Hematopoietic multipotent progenitor cell (in vitro differentiated cells): ENCODE measurements at places on chromosomes 16 and 17. TPM values are rescaled to one million over a fixed set of nuclear protein-coding genes. Genes with fewer than 3 reads are reported as not detected.

- DNase-seq: no peak
Measured at GRCh38 chr16:9820476-9821246, 361.6 kb downstream of the GRIN2A start.

DNA sequence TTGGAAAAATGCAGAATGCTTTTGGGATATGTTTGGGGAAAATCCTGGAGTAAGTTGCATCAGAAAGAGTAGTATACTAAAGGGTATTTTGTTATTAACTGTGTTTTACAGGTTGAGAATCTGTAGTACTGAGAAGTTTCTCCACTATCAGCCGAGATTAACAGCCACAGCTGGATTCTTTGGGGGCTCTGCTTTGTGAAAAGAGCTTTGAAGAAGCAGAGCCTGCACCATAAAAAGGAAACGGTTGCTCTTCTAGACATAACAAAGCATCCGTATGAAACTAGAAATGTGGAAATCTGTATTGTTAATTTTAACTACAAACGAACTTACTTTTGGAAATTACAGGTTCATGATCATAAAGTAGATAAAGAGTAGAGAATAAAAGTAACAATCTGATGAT is 5.3 kb downstream of the NLK start:
- no peak for DNase-seq

DNA sequence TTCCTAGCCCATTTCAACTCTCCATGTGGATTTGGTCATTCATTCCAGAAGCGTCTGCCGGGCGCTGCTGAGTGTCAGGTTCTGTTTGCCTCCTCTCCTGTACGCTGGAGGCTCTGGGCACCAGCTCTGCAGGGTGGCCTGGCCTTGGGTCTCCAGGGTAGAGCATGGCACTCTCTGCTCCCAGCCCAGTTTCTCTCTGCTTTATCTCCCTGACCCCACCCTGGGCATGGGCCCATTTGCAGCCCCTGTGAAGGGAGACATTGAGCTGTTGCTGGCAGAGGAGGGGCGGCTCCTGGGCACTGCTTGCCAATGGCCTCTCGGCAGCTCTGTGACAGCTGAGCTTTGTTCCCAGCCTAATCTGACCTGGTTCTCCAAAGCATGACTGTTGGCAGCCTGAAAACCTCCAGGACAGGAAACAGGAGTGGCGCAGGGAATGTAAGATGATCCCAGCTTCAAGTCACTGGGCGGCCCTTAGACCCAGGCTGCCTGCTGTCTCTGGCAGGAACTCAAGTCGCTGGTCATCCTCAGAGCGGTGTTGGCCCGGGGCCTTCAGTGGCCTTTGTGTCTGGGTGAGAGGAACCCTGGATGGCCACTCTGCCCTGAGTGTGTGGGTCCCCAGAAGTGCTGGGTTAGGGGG is 146.8 kb downstream of the SEC14L1 start:
- no peak for DNase-seq

DNA sequence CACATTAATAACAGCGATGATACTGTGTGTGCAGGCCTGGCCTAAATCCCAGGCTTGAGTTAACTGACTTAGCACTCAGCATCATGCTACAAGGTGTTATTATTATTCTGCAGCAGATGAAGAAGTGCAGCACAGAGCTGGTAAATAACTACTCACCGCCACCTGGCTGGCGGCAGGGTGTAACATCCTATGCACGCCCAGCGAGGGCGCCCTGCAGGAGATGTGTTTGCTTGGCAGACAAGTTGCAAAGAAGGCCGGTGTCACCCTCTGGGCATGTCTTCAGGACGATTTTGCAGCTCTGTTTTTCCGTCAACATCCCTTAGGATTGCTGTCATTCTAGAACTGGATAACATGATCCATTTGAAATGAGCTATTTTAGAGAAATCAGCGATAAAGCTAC is 30.1 kb downstream of the DNAH9 start:
- DNase-seq: no peak

DNA sequence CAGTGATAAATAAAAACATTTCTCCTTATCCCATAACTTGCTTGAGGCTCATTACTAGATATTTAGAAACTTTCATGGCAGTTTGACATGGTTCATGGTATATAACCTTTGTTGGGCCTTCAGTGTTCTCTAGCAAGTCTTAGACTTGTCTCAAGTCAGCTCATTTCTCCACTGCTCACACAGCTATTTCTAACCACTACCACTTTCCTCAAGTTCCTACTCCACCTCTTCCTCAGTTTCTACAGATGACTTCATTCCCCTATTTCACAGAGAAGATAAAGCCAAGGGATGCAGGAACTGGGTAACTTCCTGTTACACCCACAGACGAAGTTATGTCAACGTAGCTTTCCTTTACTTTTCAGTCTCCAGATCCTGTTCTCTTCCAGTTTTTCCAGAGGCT is 23.2 kb downstream of the NLK start:
- DNase-seq: no peak

DNA sequence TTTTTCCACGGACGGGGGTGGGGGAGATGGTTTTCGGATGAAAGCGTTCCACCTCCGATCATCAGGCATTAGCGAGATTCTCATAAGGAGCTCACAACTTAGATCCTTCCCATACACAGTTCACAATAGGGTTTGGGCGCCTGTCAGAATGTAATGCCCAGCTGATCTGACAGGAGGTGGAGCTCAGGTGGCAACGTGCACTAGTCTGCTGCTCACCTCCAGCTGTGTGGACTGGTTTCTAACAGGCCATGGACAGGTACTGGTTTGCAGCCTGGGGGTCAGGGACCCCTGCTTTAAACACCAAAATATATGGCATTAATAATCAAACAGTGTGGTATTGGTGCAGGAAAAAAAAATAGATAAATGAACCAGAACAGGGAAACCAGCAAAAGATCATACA is 157.5 kb upstream of the NLRP1 start:
- no peak for DNase-seq

- DNase-seq: no peak
Measured at GRCh38 chr16:12545297-12545610, 258.4 kb downstream of the CPPED1 start.

DNA sequence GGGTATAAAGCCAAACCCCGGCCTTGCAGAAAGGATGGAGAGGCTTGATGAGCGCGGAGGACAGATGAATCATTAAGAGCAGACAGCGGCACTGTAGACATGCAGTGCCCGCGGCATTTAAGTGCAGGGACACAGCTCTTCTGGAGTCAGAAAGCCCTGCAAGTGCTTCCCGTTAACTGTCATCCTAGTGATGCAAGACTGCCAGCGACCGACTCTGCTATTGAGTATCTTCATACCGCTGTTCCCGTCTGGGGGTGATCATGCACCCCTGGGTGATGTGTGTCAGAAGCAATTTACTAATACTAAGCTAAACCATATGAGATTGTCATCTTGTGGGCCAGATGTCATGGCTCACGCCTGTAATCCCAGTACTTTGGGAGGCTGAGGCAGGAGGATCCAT is 101.0 kb downstream of the ABCC6 start:
- DNase-seq: no peak

GRCh38 chr17:44221084-44221861 is 1.8 kb upstream of the UBTF start:
- DNase-seq: peak; percentile 77

GRCh38 chr17:7346761-7347614 is 5.0 kb upstream of the KCTD11 start:
- no peak for DNase-seq

- DNase-seq: no peak
Measured at GRCh38 chr17:55320594-55321426, 56.0 kb downstream of the HLF start.

GRCh38 chr16:85523602-85524364 is 89.3 kb upstream of the GSE1 start:
- peak; percentile 29 for DNase-seq

GRCh38 chr16:53147500-53148065 is 92.8 kb downstream of the CHD9 start:
- no peak for DNase-seq

DNA sequence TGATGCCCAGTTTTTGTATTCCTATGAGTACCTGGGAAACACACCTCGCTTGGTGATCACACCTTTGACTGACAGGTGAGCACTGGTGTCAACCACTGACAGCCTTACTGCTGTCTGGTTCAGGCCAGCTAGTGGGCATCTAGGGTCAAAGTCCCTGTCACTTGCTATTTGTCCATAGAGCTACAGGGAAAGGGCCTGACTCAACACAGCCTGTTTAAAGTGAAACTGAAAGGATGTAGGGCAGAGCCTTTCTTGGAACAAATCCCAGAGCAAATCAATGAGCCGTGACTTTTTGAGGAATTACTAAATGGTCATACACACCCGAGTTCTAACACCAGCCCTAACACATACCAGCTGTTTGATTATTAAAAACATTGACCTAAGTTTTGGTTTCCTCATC is 106.8 kb downstream of the DNAH9 start:
- DNase-seq: no peak

GRCh38 chr16:86680162-86680561 is 101.8 kb downstream of the FOXL1 start:
- no peak for DNase-seq

EFCAB13 gene
- 2.2 TPM for total RNA-seq

TEKT5 gene
- total RNA-seq: under 0.01 TPM

STH gene
- total RNA-seq: not detected

RNF227 gene
- 10.0 TPM for total RNA-seq

CNGB1 gene
- not detected for total RNA-seq

TMEM235 gene
- total RNA-seq: under 0.01 TPM

CEP112 gene
- total RNA-seq: 1.1 TPM

ATP2C2 gene
- under 0.01 TPM for total RNA-seq

IRF8 gene
- total RNA-seq: 19.7 TPM
